Camera-type eye (tissue), 1 donor: ENCODE measurements at places on chromosomes 2 and 18. TPM values are rescaled to one million over a fixed set of nuclear protein-coding genes. Genes with fewer than 3 reads are reported as not detected.

RGPD3 gene
- total RNA-seq = 1.3 TPM

SCN9A gene
- 20.1 TPM for total RNA-seq

STARD6 gene
- total RNA-seq = not detected

AMER3 gene
- 11.8 TPM for total RNA-seq

CIDEA gene
- 0.55 TPM for total RNA-seq

TPO gene
- total RNA-seq = 2.0 TPM
